ENCODE measurements at places on chromosomes 1 and 21. TPM values are rescaled to one million over a fixed set of nuclear protein-coding genes. Genes with fewer than 3 reads are reported as not detected.

GRCh38 chr1:226479474-226479873 is 69.1 kb upstream of the STUM start:
- no peak for DNase-seq

- DNase-seq: no peak
Measured at GRCh38 chr1:92730476-92730875, 54.4 kb downstream of the EVI5 start.

Gene AADACL4
- not detected for total RNA-seq

Gene LCE1B
- total RNA-seq: not detected

Gene GBP7
- not detected for total RNA-seq

Gene CYP4A22
- total RNA-seq: not detected
